ENCODE measurements at places on chromosomes 1 and 21.

DNA sequence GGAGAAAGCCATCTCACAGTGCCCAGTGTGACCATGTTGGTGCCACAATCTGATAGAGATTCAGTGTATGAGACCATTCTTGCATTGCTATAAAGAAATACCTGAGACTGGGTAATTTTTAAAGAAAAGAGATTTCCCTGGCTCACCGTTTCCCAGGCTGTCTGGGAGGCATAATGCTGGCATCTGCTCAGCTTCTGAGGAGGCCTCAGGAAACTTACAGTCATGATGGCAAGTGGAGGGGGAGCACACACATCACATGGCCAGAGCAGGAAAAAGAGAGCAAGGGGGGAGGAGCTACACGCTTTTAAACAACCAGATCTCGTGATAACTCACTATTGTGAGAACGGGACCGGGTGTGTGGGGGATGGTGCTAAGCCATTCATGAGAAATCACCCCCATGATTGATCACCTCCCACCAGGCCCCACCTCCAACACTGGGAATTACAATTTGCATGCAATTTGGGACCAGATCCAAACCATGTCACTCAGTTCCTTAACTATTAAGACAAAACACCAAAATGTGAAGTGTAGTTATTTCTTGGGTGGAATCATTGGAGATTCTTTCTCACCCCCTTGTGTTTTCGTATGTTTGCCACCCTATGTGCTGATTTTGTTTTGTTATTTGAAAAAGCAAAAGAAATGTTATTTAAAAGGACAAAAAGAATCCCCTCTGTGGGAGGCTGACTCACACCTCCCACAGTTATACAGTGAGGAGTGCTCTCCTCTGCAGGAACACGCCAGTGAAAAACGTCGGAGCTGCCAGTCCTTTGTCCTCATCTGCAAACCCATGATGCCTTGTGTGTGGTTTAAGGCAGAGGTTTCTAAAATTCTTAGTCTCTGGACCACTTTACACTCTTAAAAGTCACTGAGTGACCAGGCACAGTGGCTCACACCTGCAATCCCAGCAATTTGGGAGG, 46.9 kb upstream of the IFNLR1 start:
- DNase-seq, result no peak

DNA sequence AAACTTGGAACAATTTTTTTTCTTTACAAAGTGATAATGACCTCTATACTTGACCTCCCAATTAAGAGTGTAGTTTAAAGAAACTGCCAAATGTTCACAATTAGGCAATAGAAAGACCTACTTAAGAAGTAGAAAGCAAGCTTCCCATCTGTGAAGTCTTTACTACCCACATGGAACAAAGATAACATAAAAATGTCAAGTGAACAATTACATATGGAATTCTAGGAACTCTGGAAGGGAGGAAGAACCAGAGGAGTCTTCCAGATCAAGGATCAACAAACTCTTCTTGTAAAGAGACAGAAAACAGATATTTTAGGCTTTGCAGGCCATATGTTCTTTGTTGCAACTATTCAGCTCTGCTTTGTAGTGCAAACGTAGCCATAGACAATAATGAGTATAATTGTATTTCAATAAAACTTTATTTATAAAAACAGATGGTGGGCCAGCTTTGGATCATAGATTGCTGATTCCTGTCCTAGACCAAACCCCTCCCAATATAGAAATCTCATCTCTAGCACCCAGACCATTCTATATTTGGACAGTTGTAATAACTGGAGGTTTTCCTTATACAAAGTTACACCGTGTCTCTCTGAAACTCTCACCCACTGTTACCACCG, 68.4 kb upstream of the MAGI3 start:
- no peak for DNase-seq

GRCh38 chr21:44653656-44654575, 543 bp downstream of the KRTAP12-4 start:
- DNase-seq, result no peak

GRCh38 chr1:201444792-201445191, 23.3 kb upstream of the TNNI1 start:
- DNase-seq, result no peak

DNA sequence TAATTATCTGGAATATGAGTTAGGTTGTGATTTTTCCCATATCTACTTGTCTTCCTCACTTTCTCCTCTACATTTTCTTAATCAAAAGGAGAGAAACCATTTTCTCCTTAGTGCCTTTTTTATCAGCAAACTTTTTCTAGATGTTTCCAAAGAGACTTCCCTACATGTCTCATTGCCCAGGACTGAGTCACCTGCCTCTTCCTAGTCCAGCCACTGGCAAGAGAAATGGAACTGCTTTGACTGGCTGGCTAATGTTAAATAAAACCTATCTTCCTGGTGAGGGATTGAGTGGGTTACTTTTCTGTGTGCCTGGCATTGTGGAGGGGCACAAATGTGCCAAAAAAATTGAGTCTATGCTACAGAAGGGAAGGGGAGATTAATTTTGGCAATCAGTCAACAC, 52.1 kb upstream of the CD5L start:
- DNase-seq, result no peak

GRCh38 chr21:28473530-28474220, 519.0 kb downstream of the LTN1 start:
- no peak for DNase-seq

DNA sequence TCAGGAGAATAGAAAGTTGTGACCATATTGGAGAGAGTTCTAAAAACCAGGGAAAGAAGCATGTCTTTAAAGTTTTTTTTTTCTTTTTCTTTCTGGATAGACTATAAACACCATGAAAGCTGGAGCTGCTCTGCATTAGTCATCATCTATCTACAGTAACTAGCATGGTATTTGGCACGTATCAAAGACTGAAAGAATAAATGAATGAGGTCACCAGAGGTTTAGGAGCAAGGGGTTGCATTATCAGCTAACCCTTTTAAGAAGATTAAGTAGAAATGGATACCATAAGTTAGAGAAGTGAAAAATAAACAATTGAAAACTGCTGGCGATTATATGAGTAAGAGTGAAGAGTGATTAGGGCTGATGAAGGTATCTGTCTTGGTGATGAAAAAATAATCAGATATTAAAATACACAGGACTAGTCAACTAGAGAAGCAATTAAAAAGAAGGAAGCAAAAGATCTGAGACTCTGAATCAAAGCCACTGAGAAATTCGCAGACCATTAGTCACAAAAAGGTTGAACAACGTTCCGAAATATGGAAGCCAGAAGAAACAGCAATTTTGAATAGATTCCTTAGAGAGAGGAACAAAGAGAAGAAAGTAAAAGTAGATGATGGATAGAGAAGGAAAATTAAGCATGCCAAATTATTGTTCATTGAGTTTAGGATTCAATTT, 536.4 kb downstream of the DPYD start:
- DNase-seq, result no peak

- DNase-seq, result no peak
Observed at GRCh38 chr1:207833381-207833780, 77.5 kb downstream of the CD34 start.

DNA sequence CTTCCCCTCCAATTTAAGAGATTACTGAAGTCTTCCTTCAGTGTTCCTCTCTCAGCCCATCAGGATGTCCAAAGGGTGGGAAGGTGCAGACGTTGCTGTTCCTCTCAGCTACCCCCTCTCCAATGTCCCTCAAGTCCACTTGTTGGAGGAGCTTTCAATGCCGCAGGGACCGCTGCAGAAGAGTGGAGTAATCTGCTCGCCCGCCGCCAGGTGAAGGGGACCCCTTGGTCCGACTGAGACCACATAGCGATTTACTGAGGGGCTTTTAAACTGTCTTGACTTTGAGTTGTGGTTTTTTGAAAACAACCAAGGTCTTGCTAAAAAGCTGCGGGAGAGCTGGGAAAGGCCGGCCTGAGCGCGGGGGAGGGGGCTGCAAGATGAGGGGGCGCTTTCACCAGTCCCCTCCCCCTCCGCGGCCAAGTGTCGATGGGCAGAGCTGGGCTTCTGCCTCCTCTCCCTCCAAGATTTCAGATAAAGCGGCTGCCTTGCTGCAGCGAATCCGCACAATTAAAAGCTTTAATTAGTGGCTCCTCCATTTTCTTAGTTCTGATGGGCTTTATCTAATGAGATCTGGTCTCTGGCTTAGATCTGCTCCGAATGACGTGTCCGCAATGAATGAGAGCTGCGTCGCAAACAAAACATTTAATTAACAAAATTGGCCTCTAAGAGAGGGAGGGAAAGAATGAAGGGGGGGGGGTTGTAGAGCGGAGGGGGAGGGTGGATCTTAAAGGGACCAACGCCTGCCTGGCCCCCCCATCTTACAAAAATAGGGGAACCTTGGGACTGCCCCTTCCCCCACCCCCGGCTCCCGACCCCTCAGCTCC, 5.9 kb downstream of the LMO4 start:
- DNase-seq, result no peak

- DNase-seq, result no peak
Observed at GRCh38 chr1:232018231-232019025, 391.8 kb downstream of the DISC1 start.

GRCh38 chr1:14535619-14536355, 62.7 kb upstream of the KAZN start:
- DNase-seq, result no peak

DNA sequence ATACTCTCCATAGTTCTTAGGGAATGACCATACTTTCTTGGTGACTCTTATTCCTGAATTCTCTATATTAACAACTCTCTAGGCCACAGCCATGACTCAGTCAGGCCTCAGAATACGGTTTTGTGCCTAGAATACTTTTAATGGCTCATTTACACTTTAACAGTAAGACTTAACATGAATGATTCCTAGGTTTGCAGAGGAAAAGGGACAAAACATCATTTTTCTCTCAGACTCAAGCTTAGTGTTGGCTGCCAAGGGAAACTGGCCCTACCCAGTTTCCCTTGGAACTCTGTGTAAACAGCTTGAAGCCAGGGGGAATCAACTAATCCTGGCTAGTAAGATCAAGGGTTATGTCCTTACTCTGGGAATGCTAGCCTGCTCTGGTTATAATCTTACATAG, 164.9 kb upstream of the PKN2 start:
- no peak for DNase-seq

GRCh38 chr1:61162520-61163258, 80.3 kb downstream of the NFIA start:
- no peak for DNase-seq

DNA sequence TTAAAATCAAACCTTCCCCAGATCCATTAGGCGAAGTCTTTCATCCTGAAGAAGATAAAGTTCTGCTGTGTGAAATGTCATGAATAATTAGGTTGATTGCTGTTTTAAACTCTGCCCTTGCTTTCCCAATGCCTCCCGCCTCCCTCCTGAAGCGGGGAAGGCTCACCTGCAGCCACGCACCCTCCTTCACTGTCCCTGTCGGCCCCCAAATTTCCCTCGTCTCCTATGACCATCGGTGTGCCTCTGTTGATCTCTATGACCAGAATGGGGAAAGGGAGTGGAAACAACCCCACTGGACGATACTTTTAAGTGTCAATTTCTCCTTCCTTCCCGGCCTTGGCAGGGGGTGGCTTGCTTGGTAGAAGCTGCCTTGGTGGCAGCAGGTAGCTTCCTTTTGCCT, 35.1 kb downstream of the LHX4 start:
- no peak for DNase-seq

GRCh38 chr1:228039986-228040385, 33.2 kb downstream of the WNT3A start:
- DNase-seq, result no peak

GRCh38 chr1:241985787-241986186, 13.1 kb downstream of the MAP1LC3C start:
- no peak for DNase-seq

- DNase-seq, result no peak
Observed at GRCh38 chr1:110504226-110504625, 14.7 kb downstream of the KCNA10 start.

GRCh38 chr1:215079456-215079855, 3.1 kb upstream of the KCNK2 start:
- no peak for DNase-seq

GRCh38 chr1:44050261-44050660, 19.0 kb upstream of the SLC6A9 start:
- no peak for DNase-seq

- DNase-seq, result no peak
Observed at GRCh38 chr1:78355656-78356055, 135.1 kb upstream of the PTGFR start.

GRCh38 chr1:225209153-225209552, 218.7 kb downstream of the LBR start:
- no peak for DNase-seq

DNA sequence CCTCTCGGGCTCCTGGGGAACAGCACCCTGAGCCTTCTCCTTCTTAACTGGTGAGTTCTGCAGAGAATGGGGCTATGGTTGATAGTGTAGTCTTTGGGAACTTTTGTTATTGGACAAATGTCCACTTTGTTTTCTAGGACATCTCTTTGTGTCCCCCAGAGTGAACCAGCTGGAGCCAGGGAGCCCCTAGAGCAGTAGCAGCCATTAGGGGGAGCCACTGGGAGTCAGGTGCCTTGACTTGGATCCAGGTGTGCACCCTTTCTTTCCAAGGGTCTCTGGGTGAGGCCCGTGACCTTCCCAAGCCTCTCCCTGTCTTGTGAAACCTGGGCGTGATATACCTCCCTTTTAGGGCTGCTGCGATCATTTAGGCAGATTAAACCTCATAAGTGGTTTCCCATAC, 36.9 kb downstream of the ABCG1 start:
- DNase-seq, result no peak

DNA sequence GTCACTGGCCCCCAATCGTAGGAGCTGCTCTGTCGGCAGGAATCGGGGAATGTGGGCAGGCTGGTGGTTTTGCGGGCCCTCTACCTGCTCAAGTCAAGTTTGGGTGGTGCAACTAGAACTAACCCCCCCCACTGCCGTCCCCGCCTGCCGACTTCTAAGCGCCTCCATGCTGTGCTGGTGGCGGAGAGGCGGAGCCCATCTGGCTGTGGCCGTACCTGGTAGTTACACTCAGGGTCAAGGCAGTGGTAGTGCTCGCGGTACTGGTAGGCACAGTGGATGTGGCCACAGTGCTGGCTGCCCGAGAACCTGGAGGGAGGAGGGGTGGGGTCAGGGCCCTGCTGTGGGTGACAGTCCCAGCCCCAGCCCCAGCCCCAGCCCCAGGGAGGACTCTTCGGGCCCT, 140.0 kb downstream of the CASZ1 start:
- no peak for DNase-seq

- DNase-seq, result no peak
Observed at GRCh38 chr1:246724016-246724730, at the start of gene SCCPDH. Gene SCCPDH, plus strand, starts transcription at chr1:246724409. Its CDS starts 14 bp downstream, at chr1:246724423.

DNA sequence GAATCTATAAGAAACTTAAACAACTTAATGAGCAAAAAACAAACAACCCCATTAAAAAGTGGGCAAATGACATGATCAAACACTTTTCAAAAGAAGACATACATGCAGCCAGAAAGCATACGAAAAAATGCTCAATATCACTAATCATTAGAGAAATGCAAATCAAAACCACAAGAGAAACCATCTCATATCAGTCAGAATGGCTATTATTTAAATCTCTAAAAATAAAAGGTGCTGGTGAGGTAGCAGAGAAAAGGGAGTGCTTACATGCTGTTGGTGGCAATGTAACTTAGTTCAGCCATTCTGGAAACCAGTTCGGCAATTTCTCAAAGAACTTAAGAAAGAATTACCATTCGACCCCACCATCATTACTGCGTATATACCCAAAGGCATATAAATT, 147.7 kb downstream of the FAF1 start:
- no peak for DNase-seq

DNA sequence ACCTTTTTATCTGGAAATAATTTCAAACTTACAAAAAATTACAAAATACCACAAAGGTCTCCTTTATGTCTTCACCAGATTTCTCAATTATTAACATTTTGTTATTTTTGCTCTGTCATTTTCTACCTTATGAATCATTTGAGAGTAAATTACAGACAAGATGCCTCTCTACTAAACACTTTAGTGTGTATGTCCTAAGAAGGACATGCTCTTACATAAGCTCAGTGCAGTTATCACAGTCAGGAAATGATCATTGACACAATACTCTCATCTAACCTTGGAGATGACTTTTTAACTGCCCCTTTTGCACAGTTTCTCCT, 378.9 kb upstream of the RUNX1 start:
- DNase-seq, result no peak

Data from vagina (tissue), 2 donors.